Activated naive CD4-positive, alpha-beta T cell treated with anti-CD3 and anti-CD28 coated beads, Interleukin-2, amount 50 U/mL, for 72 hours (primary cell): ENCODE measurements at places on chromosomes 11 and 22.
A peak's percentile ranks its signal among the peaks of the same experiment; 100 is the strongest.

DNA sequence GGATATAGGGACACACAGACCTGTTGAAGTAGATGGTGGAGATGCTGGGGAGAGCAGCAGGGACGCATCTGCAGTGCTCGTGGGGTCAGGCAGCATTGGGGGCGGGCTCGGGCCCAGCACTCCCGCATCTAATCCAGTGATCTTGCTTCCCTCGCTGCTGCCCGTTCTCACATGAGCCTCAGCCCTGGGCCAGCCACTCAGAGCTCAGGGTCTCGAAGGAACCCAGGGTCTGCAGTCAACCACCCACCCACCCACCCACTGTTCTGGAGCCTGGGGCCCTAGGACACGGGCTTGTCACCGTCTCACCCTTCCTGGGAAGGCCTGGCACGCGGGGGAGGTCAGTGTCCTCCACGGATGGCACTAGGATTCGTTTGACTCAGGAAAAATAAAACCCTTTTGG, 406.0 kb downstream of the TBC1D22A start:
- DNase-seq: no peak

GRCh38 chr22:29689206-29689879, 30.5 kb upstream of the CABP7 start:
- no peak for DNase-seq

DNA sequence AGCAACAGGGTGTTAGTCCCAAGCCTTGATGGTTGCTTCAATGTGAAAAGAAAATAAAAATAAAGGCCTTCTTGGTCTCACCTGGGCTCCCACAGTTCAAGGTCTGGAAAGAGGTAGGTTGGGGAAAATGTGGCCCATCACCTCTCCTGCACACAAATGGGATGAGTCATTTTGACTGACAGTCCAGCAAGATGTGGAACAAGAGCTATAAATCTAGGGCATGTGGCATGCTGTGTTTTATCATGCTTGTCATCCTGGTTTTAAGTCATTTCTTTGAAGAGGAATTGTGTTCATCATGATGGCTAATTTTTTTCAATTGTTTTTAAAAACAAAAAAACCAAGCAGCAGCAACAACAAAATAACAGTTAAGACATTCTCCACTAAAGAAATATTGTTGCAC, 503.7 kb downstream of the NTM start:
- no peak for DNase-seq

GRCh38 chr22:44326491-44326885, 13.7 kb upstream of the SHISAL1 start:
- no peak for DNase-seq

GRCh38 chr22:26367402-26368245, 61.4 kb upstream of the ASPHD2 start:
- peak; percentile 73 for DNase-seq

GRCh38 chr11:5242208-5242607, 7.4 kb downstream of the HBG1 start:
- DNase-seq: no peak

GRCh38 chr11:128098781-128099180, 488.6 kb downstream of the ETS1 start:
- DNase-seq: no peak

DNA sequence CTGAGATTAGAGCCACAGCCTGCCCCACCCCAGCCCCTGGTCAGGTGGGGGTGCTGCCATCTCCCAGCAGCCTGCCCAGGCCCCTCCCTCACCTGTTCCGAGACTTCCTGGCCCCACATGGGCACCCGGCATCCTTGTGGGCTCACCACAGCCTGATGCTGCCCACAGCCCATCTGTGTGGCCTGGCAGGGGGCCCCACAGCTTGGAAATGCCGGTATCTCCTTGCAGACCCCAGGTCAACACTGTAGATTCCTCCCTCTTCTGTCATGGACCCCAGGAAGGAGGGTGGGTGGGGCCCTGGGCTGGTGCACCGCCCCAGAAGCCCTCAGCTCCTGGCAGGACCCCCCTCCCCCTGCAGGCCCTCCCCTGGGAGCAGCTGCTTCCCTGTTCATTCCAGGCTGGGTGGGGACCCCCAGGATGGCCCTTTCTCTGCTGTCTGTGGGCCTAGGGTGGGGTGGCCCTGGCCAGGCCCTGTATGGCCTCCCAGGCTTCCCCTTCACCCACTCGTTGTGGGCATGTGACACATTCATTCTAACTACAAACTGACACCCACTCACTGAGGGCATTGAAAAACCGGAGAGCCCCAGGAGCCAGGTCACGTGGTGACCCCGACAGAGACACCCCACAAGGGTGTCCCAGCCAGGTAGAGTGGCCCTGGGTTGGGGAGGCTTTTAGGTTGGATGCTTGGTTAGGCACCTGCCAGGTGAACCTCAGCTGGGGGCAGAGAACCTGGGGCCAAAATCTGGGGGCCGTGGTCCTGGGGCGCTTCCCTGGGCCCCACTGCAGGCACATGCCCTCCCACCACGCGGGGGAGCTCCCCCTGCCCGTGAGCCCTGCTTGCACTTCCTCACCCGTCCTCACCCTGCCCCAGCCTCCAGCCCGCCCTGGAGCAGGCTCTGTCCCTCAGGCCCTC, 44.1 kb upstream of the CCDC188 start:
- DNase-seq: no peak

- peak; percentile 7 for DNase-seq
Measured at GRCh38 chr11:83723999-83724398, 437.8 kb upstream of the CCDC90B start.

DNA sequence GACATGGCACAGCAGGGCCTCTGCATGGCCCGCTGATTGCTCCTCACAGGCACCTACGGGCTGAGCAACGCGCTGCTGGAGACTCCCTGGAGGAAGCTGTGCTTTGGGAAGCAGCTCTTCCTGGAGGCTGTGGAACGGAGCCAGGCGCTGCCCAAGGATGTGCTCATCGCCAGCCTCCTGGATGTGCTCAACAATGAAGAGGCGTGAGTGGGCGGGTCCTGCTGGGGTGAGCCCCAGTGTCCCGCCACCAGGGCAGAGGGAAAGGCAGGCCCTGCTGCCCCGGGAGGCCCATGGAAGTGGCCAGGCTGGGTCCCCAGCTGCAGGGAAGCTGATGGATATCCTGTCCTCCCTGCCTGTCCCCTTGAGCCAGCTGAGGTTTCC, 18.6 kb upstream of the DGCR8 start:
- DNase-seq: no peak

DNA sequence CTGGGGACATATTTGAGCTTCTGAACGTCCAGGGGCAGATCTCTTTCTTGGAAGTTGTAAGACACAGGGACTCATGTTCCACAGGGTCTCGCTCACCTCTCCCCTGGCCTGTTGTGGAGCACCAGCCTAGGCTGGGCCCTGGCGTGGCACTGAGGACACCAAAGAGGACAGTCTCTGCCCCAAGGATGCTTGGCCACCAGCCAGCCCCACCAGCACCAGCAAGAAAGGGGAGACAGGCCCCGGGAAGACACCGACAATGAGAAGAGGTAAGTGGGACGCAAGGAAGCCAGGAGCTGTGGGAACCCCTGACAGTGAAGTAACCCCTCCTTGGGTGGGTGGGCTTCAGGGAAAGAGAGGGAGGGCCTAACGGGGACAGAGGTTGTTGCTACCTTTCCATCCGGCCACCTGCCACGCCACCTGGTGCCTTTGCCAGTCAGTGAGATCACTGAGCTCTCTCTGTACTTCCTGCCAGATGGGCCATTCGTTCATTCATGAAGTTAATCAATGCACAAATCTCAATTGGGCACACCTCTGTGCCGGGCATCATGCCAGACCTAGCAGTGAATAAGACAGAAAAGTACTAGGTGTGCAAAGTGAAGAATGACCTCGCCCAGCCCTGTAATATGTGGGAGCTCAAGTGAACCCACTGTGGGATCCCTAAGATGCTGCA, 11.1 kb downstream of the APOL5 start:
- no peak for DNase-seq

DNA sequence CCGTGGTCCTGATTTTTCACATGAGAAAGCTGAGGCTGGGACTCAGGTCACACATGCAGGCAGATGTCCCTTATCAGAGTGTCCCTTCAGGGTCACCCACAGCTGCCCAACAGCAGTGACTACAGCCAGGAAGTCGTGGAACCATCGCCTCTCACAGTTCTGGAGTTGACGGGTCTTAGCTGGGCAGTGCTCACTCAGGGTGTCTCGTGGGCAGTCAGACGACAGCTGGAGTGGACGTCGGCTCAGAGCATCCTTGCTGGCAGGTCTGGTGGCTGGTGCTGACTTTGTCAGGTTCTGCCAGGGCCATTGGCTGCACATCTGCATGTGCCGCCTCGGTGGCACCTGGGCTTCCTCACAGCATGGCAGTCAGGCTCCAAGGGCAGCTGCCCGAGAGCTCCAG, 35.6 kb upstream of the TH start:
- DNase-seq: no peak

GRCh38 chr11:104817973-104818372, 80.3 kb downstream of the CASP12 start:
- DNase-seq: no peak

DNA sequence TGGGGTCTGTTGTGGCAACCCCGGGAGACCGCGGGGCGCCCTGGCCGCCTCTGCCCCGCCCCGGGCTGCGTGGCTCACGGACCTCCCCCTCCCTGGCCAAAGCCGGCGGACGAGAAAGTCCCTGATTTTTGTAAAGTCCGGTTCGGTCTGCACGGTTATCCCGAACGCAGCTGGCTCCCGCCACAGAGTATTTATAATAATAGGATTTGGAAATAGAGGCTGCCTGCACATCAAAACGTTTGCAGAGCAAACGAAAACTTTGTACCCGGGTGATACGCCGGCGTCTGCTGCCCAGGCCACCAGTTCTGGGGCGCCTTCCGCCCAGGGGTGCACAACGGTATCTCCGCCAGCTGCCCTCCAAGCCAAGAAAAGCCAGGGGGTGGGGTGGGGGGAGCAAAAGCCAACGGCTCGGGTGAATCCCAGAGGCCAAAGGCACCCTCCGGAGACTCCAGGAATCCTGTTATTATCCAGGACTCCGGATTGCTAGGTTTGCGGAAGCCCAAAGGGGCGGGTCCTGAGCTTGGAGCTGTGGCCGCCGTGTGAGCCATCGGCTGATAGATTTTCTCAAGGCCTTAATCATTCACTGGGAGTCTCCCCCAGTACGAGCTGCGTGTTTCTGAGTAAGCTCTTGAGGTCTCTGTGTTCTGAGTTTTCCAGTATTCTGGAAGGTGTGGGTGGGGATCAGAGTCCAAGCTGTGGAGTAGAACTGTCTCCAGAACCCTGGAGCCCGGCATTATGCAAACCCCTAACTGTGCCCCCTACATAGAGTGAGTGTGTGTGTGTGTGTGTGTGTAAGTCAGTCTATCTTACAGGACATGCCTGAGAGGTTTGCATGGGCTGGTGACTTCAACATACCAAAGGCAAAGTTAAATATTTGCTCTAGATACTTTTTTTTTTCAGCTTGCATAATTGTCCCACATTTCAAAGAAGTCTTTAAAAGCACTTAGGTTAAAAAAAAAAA, 673 bp upstream of the SHANK2 start:
- DNase-seq: no peak

GRCh38 chr11:85965202-85965601, 103.7 kb downstream of the PICALM start:
- DNase-seq: no peak

DNA sequence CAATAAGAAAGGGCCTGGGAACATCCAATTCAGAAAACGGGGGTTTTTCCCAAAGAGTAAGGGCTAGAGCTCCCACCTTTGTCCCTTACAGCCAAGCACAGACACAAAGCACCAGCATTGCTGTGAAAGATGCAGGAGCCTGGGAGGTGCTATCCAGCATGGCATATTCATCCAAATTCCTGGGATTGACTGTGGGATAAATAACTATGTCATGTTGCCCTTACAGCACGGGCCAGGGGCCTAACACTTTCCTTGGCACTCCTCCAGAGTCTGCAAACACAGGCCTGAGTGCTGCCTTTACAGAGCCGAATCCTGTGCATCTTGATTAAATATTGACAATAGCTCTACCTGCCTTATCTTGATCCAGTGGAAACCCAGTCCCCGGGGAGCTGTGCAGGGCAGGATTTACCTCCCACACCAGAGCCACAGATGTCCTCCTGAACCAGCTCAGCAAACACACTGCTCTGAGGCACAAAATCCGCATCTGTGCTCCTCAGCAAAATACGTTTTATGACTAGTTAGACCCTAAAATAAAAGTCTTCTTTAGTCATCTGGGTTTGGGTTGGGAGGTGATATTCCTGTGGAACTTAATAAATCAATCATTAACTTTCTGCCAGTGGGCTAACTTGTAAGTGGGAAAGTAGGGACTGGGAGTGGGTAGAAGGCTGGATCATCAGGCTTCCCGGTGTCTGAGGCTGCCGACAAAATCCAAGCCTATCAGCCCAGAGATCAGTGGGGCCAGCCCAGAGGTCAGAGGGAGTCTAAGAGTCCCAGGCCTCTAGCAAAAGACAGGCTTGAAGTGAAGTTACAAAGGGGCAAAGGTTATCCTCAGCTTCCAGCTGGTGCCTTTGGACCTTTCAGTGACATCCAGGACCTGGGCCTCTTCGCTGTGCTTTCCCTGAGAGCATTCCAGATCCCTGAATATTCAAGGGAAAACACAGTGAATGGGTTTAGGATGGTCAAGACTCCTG, 36.5 kb downstream of the POU2AF3 start:
- no peak for DNase-seq

- DNase-seq: no peak
Measured at GRCh38 chr11:131808470-131808869, 438.1 kb downstream of the NTM start.

GRCh38 chr11:96474263-96474662, 84.5 kb downstream of the JRKL start:
- no peak for DNase-seq

DNA sequence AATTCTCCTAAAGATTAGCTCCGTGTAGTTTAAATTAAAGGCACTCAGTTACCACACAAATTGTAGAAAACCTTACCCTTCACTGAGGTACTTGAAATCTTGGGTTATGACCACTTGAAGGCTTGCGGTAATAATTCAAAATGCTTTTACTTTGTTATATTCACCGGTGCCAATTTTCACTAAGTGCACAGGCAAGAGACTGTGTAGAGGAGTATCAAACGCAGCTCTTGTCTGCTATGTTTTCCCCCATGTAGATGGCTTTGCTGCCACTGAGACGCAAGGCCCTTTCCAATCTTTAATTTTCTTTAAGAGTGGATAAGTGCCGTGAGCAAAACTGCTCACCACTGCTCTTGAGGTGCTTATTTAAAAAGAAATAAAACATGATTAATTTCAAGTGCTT, 155.8 kb downstream of the CADM1 start:
- DNase-seq: no peak

DNA sequence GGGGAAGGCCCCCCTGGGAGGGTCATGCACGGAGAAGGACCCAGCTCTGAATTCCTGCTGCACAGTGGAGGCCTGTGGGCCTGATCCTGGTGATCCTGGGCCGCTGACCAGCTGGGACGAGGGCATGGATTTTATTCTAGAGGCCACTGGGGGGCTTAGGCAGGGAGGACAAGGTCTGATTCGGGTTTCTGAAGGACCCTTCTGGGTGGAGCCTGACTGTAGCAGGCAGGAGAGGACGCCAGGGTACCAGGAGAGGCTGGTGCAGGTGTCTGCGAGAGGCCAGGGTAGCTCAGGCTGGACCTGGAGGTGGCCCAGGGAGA, 31.3 kb downstream of the MPPED1 start:
- DNase-seq: no peak

- DNase-seq: no peak
Measured at GRCh38 chr22:44586351-44586990, 88.4 kb upstream of the RTL6 start.

- DNase-seq: no peak
Measured at GRCh38 chr11:8739309-8739793, 56.8 kb downstream of the RPL27A start.

- no peak for DNase-seq
Measured at GRCh38 chr22:30296833-30297232, 7.5 kb upstream of the CASTOR1 start.

GRCh38 chr11:121508449-121508848, 55.7 kb upstream of the SORL1-AS1 start:
- DNase-seq: no peak
